K562 (cell line): ENCODE measurements at places on chromosomes 16 and 17.

- no peak for DNase-seq
Observed at GRCh38 chr16:27945233-27945973, 118.1 kb downstream of the GSG1L start.

- no peak for DNase-seq
Observed at GRCh38 chr16:13926891-13927290, 6.9 kb downstream of the ERCC4 start.

- no peak for DNase-seq
Observed at GRCh38 chr17:43011728-43012472, 5.3 kb downstream of the IFI35 start.

- no peak for DNase-seq
Observed at GRCh38 chr16:54063279-54063773, 223.3 kb downstream of the IRX3 start.

DNA sequence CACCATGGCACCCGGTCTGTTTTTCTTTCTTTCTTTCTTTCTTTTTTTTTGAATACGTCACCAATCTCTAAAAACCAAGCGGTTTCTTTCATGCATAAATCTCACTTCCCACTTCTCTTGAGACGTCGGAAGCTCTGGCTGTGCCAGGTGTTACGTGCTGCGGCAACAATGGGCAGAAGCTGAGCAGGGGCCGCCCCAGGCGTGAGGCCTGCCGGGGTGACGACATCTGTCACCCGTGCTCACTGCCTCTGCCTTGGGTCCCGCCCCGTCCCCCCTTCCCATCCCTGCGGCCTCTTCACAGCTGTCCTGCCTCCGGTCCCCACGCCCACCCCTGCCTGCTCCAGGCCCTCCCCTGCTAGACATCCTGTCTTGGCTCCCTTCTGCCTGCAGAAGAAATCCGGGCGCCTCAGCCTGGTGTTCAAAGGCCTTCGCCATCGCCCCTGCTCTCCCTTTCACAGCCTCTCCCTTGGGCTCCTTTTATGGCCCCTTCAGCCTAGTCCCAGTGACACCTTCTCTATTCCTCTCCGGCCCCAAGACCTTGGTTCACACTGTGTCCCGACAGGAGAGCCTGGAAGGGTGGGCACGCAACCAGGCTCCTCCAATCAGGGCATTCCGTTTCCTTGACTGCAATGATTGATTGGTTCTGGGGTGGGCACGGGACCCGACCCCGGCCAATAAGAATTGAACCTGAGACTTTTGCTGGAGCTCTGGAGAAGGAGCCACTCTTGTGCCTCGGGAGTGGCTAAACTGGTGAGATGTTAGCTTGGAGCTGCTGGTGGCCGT is 4.8 kb downstream of the P2RX1 start:
- DNase-seq = no peak

DNA sequence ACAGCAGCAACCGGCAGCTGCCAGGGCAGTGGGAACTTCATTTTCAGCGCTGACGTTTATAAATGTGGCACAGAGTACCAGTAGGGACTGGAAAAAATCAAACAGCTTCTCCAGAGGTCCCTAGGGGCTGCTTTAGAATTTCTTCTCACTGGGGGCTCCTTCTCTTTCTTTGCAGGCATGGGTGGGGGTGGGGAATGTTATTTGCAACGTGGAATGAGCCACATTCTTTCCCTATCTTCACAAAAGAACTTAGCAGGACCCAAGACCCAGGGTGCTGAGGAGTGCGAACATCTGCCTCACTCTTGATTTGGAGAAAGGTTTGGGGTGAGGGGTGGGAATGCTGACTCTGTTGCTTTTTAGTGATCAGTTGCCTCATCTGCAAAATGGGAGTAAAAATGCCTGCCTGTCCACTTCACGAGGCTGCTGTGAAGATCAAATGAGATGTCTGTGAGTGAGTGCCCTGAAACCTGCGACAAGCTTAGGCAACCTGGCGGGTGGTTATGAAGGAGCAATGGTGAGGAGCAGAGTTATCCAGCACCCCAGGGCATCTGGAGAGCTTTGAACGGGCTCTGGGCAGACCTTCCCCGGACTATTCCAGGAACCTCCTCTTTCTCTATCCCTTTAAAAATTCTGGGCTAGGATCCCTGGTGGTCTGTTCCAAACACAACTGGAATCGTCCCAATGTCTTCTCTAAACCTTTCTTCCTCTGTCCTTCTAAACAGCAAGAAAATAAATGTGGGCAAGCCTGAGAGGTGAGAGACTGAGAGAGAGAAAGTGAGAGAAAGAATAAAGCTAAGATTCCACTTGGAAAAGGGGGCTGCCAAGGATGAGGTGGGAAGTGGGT is 10.7 kb upstream of the PIPOX start:
- DNase-seq = no peak

- DNase-seq = no peak
Observed at GRCh38 chr17:50575581-50576210, 15.2 kb downstream of the CACNA1G start.

DNA sequence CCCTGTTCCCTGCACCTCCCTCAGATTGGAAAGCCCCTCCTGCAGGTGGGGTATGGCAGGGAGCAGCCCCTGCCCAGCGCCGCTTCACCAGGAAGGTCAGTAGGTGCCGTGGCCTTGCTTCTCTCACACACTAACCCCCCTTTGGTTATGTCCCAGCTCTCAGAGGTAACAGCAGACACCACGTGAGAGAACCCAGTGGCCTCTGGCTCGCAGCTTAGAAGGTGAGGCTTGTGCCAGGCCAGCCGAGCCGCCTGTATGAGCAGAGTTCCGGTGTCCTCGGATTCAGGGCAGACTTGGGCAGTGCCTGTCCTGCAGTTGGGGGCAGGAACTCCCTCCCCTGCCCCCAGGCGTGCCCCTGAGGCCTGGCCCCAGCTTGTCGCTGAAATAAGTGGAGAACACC is 47.1 kb downstream of the PRMT7 start:
- no peak for DNase-seq

- no peak for DNase-seq
Observed at GRCh38 chr16:85134076-85134788, 22.0 kb upstream of the CIBAR2 start.

- peak; percentile 70 for DNase-seq
Observed at GRCh38 chr17:1713160-1713877, 3.1 kb upstream of the TLCD2 start.

DNA sequence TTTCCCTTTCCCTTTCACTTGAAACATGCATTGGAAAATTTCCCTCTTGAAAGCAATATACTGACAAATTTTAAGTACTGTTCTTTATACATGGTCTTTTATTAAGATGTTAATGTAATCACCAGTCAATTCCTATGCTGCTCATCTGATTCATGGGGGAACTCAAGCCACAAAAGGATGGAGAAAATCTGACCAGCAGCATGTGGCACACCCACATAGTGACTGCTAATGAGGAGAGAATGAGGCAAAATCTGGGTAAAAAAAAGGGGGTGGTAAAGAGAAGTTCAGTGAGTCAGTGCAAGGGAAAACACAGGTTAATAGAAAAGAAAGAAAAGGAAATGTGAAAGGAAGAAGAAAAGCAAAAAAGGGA is 11.3 kb downstream of the RFFL start:
- no peak for DNase-seq

- no peak for DNase-seq
Observed at GRCh38 chr17:38535886-38536285, 69.9 kb downstream of the SRCIN1 start.

GRCh38 chr16:11225677-11226549 is 30.1 kb downstream of the SOCS1 start:
- DNase-seq = no peak

DNA sequence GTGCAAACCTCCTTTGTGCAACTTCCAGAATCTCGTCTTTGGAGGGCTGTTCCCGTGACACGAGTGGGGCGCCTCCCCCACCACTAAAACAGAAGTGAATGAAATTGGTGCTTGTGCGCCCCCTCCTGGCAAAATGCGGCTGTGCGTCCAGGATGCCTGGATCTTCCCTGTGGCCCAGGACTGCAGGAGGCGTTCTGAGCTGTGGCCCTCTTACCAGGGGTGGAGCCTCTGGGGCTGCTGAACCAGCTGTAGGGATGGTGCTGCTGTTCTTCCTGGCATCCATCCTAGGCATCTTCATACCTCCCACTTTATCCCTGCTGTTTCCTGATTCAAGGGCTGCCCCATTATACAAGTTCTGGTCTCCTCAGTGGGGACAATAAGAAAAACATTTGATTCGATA is 18.5 kb upstream of the NAGLU start:
- peak; percentile 91 for DNase-seq

DNA sequence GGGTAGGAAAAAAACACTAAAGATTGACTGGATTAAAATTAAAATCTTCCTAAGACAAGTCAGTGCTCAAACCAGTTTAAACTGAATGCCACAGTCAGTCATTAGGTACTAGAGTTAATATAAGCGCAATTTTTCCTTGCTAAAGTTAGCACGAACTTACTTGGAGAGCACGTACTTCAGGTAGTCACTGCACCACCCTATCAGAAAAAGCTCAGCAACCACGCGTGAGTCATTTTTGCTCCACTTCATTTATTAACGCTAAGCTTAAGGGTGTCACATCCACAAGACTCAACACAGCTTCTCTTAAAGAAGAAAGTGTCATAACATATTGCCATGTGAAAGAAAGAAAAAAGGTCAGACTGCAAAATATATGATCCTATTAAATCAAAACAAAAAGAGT is 53.1 kb downstream of the TEX2 start:
- no peak for DNase-seq

DNA sequence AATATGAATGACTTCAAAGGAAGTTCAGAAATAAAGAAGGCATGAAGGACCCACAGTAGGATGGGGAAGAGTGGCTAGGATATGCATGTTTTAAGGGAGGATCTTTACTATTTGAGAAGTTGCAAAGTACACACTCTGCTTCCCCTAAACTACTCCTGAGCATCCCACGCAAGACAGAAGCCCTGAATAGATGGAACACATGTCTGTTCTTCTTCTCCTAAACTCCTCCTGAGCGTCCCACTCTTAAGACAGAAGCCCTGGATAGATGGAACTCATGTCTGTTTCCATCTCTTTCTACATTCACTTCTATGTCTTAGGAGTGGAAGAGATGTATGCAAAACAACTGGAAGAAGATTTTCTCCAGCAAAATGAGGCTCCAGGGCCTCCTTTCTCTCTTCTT is 88.4 kb downstream of the VAT1L start:
- no peak for DNase-seq

DNA sequence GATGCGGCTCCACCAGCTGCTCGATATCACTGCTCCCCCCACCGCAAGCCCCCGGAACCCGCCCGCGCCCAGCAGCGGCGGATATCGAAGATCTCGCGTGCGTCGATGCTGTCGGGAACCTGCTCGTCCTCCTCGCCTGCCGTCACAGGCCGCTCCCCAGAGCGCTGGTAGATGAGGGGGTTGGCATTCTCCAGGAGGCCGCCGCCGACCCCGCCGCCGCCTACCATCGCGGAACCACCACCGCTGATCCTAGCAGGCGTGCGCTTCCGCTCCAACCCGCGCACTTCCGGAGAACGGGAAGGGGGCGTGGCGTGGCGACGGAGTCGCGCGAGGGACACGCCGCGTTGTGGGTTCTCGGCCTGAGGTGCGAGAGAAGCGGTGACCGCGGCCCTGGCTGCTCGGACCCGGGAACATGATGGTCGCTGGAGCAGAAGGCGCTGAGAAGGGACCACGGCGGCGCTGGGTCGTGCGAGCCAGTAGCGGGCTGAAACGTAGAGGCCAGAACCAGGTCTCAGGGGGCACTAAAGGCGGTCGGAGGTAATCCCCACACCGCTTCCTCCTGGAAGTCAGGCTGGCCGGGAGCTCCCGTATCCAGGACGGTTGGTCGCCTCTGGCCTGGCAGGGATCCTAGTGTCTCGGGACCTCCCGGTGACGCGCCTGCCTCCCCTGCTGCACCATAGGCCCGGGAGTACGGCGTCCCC is at the start of gene CIAO2B:
TSS of gene CIAO2B (minus strand) at position 265 of the 701 bp plus-strand sequence. CDS start at position 227, 38 bp downstream.
- peak; percentile 93 for DNase-seq

GRCh38 chr17:61728297-61728836 is 135.0 kb downstream of the BRIP1 start:
- DNase-seq = no peak

DNA sequence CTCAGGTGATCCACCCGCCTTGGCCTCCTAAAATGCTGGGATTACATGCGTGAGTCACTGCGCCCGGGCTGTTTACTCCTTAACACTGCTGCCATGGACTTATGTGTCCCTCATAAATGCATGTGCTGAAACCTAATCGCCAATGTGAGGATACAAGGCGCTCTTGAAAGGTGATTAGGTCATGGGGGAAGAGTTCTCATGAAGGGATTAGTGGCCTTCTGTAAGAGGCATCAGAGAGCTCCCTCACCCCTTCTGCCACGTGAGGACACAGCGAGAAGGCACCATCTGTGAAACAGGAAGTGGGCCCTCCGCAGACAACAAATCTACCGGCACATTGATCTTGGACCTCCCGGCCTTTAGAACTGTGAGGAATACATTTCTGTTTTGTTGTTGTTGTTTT is 19.1 kb downstream of the ITPRIPL2 start:
- DNase-seq = no peak

DNA sequence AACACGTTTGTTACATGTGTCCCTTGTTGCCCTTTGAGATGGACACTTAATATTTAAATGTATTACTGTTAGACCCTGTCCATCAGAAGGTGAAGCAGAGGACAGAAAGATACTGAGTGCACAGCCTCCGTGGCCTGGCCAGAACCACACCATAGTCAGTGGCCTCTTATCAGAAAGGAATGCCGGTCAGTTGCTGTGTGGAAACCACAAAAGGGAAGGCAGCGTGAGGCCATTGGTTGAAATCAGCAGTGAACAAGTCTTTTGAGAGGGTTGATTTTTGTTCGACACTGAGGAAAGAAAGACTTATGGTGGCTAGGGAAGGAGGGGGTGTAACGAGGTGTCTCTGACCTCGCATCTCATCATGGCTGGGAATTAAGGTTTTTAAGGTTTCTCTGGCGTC is 85.4 kb upstream of the CLEC18A start:
- DNase-seq = peak; percentile 92

DNA sequence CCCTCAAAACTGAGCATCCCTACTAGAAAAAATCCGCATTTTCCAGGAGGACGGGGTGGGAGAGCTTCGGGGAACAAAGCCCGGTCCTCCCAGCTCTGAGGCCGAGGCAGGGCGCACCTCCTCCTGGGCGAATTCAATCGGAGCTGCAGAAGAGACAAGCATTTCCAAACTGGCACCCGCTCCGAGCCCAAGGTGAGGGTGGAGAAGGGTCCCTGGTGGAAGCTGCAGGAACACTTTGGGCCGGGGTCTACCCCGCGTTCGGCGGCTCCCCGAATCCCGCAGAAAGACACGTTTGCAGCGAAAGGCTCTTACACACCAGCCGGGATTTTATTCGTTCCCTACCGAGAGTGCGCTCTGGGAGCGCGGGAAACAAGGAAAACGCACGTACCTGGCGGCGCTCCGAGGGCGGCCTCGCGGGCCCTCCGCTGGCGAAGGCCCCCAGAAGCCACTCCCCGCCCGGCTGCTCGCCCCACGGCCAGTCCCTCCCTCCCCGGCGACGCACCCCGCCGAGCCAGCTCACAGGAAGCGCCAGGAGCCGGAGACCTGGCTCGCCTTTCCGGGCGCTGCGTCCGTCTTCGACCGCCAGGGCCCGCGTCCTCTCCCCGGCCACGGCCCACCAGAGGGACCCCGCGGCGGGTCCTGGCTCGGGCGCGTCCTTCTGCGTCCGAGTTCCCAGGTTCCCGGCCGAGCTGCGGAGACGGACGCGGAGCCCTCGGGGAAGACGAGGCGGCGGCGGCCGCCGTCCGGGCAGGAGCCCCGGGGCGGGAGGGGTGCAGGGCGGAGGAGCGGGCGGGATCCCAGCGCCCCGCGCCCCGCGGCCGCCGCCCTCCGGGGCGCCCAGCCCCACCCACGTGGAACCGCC is 49.8 kb upstream of the BAHCC1 start:
- DNase-seq = peak; percentile 79

- DNase-seq = peak; percentile 46
Observed at GRCh38 chr16:57863434-57864160, 61.3 kb upstream of the KIFC3 start.

- no peak for DNase-seq
Observed at GRCh38 chr17:33889766-33890165, 365.3 kb upstream of the CCL2 start.
